Stimulated activated CD4-positive, alpha-beta T cell treated with anti-CD3 and anti-CD28 coated beads, Interleukin-2, amount 100 ng/mL, for 48 hours (primary cell): ENCODE measurements at places on chromosomes 2 and 18.

DNA sequence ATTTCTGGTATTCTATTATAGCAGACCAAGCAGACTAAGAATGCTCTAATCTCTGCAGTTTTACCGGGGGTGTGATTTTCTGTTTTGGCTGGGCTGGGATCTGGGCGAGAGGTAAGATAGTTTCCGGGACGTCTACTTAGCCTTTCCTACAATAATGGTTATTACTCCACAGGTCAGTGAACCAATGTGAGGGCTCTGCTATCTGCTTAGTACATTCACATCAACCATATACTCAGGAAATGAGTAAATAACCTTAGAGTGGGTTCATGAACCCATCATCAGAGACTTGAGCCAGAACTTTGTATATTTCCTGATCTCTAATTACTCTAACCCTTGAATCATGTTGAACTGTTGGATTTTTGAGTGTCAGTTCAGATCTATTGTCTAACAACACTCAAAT, 90.1 kb upstream of the NOL4 start:
- DNase-seq = no peak

DNA sequence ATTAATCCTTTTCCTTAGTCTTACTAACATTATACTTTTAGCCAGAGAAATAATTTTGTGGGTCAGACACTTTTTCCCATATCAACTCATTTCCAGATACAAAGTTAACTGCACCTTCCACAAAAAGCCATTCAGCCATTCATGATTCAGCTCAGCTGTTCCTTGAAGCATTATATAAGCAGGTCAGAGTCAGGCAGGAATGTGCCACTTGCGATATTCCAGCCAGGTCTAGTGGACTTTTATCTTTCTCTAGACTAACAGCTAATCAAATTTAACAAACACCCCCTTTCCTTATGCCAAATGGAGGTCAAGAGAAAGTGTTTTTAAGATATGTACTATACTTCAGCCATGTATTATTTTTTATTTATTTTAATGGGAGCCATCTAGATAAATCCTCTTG, 75.6 kb upstream of the EPB41L3 start:
- no peak for DNase-seq

GRCh38 chr2:202831242-202832220, 40.0 kb downstream of the ICA1L start:
- peak; percentile 30 for DNase-seq

- DNase-seq = no peak
Observed at GRCh38 chr18:75010689-75011088, 198.2 kb downstream of the PTGR3 start.

DNA sequence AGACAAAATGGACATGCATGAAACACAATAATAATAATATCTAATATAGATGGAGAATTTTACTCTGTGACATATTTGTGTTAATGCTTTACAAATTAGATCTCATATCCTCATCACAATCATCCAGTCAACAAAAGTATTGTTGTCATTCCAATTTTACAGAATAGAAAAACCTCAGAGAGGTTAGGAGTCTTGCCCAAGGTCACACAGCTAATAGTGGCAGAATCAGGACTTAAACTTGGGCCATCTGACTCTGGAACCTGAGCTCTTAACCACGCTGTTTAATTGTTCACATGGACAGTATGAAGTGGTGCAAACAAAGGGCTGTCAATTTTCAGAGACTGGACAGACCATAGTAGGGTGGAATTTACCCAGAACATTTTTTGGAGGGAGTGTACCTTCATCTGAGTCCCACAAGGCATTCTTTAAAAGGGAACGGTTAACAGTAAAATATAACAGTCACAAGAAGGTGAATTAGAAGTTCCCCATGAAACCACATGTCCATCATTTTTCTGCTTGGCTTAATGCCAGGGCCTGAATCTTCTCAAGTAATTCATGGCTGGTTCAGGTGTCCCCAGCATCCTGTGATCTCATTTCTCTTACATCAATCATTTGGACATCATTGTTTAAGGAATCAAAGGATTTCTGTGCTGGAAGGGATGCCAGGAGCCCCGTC, 35.4 kb upstream of the CCDC93 start:
- no peak for DNase-seq

DNA sequence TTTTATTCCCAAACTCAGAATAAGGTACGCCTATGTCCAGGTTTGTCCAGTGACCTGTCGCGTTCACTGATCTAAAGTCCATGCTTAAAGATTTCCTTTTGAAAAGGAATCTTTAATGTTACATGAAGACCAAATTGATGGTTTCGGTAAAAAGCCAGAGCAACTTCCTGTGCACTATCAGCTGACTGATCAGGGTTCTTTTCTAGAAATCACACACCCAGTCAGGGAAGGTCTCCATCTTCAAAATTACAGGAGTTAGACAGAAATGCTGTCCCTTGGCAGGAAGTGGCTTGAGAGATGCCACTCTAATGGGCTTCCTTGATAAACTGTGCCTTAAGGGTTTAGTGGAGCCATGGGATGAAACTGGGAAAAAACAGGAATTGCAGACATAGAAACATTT, 14.7 kb upstream of the ARHGAP25 start:
- DNase-seq = no peak

DNA sequence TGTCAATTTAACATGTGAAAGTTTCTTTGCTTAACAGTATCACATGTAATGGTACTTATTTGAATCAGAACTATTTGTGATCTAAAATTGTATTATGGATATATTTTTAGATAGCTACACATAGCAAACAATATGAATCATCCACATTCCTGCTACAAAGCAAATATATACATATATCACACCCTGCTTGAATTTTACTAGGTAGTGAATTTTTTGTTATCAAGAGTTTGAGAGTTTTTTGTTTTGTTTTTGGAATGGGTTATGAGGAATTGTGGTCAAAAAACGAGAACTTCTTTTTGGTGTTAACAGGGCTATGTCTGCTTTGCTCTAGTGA, 635.7 kb downstream of the NRXN1 start:
- DNase-seq = no peak

DNA sequence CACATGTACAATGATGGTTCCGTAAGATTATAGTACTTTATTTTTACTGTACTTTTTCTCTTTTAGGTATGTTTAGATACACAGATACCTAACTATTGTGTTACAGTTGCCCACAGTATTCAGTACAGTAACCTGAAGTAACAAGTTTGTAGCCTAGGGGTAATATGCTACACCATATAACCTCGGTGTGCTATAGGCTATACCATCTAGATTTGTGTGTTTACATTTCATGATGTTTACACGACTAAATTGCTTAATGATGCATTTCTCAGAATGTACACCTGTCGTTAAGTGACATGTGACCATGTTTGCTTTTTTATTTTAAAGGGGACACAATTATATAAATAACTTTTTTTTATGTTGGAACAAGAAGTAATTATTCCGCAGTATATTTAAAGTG, 34.5 kb downstream of the PIK3C3 start:
- no peak for DNase-seq

- no peak for DNase-seq
Observed at GRCh38 chr2:38935568-38936172, 46.0 kb downstream of the ARHGEF33 start.

- DNase-seq = no peak
Observed at GRCh38 chr2:5590886-5591285, 101.3 kb upstream of the SOX11 start.

- no peak for DNase-seq
Observed at GRCh38 chr2:79552653-79553052, 39.8 kb downstream of the CTNNA2 start.

GRCh38 chr18:74498712-74499627, 2.8 kb downstream of the CNDP2 start:
- peak; percentile 69 for DNase-seq

DNA sequence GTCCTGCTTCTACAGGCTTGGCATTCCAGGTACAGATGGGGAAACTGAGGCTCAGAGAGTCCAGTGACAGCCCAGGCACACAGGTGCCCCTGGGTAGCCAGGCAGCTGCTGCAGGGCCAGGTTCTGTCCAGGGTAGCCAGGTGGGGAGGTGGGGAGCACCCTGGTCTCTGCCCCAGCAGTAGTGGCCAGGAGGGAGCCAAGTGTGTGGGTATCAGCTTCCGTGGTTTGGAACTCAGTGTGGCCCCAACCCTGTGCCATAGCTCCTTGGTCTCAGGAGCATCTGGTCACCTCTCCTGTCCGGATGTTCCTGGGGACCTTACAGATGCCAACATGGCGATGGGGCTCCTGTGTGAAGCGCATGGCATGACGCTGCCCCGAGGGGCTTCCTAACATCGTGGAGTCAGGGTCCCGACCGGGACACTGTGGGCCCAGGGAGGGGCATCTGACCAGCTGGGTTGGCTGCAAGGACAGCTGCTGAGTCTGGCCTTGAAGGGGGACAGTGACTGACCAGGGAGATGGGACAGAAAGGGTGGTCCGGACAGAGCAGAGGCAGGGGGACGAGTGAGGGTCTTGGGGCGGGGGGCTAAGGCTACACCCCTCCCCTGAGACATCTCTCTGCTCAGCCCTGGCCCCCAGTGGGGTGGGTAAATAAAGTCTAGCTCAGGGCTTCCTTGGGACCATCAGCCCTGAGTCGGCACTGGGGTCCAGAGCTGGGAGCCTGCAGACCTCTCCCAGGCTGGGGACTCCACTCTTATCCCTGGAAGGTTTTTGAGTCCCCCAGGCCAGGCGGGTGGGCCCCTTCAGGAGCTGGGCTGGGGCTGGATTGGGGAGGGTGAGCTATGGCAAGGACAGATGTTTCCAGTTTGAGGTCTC, 76.0 kb upstream of the SMAD7 start:
- DNase-seq = no peak

DNA sequence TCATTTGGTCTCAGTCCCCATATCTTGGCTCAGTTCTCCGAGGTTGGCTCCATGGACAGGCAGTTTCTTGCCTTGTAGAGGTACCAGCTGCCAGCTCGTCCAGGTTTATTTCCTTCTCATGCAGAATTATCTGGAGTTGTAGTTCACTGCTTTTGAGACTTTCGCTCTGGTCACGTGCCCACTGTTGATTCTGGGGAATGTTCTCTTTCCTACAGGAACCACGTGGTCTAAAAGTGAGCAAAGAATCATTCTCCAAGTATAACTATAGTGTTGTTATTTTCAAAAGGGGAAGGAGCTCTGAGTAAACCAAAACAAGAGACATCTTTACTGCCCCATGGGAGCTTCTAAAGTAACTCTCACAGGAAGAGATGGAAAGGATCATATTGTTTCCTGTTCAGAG, 41.2 kb upstream of the RAB27B start:
- DNase-seq = no peak

DNA sequence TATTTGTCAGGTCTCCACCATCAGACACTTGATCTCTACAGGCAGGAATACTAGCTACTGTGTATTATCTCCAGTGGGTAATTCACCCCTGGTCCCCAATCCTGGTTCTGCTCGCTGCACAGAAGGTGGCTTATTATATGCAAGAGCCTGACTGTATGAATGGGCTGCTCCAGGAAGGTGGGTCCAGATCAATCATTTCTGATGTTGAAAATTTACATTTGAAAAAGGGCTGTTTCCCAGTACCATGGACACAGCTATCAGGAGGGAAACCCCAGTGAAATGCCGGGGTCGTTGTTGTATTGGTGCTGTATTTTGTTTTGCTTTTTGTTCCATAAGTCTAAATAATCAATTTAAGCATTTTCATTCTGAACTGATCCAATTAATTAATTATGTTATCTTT, 367.6 kb downstream of the RND3 start:
- no peak for DNase-seq

GRCh38 chr2:128269990-128270671, 48.5 kb downstream of the HS6ST1 start:
- no peak for DNase-seq

DNA sequence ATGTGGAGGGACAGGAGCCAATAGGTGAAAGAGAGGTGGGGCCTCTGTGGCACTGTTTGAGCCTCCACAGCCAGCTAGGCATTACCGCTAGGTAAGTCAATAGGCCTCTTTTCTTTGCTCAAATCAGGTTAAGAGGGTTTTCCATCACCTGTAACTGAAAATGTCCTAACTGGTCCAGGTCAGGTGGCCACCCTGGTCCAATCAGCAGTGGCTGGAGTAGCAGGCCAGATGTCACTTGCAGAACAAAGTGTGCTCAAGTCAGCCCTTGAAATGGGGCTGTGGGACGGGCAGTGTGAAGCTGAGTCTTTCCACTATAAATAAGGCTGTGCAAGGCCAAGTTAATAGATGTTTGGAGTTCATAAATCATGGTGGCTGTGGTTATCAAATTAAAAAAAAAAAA, 20.9 kb downstream of the FBXO36 start:
- DNase-seq = no peak

DNA sequence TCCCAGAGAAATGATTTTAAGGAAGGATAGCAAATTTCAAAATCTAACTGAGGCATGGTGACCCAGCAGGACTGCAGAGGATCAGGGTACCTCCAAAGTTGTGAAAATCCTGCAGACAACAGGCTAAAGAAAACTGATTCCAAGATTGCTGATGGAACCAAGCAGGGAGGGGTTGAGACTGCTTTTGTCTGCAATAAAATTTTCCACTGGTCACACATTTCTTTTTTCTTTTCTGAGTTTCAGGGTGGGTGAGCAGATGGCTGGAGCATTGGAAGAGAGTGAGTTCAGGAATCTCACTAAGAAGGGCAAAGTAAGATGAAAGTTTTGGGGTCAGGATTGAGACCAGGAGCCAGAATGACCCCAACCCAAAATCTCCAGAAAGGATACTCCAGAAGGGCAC, 321.0 kb downstream of the TNS1 start:
- DNase-seq = no peak

DNA sequence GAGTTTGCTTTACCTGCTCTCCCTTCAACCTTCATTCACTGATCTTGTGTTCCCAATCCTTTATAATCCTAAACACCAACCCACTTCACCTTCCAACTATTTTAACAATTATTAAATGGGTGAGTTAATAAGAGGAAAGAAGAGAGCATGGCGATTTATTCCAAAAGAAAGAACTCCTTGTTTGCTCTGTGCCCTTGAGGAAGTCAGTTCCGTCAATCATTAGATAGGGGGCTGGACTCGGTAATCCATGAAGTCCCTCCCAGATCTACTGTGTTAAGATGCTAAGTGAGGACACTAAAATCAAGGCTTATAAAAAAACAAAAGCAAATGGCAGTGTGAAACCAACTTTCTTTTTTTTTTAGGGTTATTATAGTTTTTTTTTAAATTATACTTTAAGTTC, 589.9 kb downstream of the XIRP2 start:
- DNase-seq = no peak
